ENCODE measurements at places on chromosomes 5 and 9.

DNA sequence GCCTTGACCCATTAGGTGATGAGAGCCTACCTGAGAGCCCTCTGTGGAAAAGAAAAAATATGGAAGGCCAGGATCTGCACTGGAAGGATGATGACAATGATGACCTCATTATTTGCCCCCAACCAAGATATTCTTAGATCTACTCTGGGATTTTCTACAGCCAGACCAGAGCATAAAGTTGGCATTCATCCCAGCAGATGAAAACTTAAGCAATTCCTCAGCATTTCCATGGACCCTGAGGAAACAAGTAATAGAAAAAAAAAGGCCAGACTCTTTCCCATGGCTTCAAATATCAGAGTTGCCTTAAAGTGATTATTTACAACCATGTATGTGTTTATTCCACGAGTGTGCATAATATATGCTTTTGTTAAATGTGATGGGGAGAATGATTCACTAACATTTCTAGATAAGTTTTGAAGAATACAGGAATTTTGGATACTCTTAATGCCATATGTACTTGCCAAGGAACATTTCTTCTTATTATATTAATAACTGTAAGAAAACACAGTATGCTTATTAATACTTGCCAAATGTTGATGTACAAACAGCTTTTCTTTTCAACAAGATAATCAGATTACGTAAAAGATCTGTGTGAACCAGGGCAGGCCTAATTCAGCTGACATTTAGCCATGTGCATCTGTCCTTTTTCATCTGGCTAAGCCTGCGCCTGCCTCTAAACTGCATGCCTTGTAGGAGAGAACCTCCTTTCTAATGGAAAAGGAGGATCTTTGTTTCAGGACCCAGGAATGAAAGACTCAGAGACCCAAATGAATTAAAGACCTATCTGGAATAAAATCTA is 94.8 kb downstream of the ARRDC3 start:
- no peak for DNase-seq

DNA sequence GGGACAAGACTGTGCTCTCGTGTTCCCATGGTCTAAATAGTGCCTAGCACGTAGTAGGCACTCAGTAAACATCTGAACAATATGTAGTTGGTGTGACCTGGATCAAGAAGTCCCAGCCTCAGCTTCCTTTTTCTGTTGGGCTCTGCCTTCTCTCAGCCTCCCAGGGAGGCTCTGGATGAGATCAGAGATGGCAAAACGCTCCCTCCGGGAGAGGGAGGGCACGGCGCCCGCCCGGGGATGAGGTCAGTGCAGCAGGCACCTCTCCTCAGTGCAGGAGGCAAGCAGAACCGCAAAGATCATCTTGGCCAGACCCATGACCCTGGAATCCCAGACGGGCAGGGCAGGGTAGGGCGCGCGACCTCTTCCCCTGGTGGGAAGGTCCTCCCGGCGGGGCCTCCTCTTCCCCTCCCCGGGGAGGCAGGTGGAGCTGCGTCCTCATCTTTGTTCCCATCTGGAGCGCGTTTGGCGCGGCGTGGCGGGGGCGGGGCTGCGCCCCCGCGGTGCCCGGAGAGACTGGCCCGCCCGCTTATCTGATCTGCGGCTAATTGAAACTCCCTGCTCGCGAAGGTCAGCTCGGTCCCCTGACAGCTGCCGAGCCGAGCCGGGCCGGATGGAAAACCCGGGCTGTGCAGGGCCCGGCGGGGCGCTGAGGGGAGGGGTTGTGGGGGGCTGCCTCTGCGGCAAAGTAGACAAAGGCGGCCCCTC is 60.9 kb downstream of the CXXC5 start:
- DNase-seq: no peak

GRCh38 chr5:147479949-147480348 is 29.9 kb downstream of the DPYSL3 start:
- DNase-seq: no peak

GRCh38 chr5:26763215-26763614 is 275.2 kb downstream of the CDH9 start:
- DNase-seq: no peak

DNA sequence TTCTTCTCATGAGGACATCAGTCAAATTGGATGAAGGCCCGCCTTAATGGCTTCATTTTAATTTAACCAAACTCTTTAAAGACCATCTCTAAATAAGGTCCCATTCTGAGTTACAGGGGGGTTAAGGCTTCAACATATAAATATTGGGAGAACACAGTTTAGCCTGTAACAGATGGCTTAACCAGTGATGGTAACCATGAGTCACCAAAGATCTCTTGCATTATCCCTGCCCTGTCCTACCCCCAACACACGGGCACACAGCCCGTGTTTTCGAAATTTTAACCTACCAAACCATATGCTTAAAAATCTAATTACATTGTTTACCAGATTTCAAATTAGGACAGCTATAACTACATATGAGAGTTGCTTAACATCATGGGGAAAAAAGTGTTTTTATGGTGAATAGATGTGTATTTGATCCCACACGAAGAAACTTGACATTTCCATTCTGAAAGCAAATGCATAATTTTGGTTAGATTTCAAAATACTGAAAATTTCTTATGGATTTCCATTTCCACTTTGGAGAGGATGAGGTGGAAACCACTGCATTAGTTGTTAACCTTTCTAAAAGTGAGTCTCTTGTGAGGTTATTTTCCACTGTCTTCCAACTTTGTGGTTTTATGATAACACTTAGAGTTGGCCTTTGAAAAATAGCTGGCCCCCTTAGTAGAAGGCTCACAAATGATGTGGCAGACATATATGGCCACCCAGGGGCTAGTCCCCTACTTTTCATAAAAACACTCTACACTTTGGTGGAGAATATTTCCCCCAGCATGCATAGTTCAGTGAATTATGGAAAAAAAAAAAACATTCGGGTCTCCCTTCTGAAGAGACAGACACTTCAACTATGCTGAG is 849.3 kb downstream of the TLE1 start:
- no peak for DNase-seq

- no peak for DNase-seq
These were observed 17.7 kb upstream of the ANKRD33B start for GRCh38 chr5:10546186-10546585.

- no peak for DNase-seq
These were observed 314.4 kb upstream of the EFNA5 start for GRCh38 chr5:107985144-107985543.

All from stimulated activated CD8-positive, alpha-beta memory T cell treated with anti-CD3 and anti-CD28 coated beads, Interleukin-12 subunit alpha, Interleukin-12 subunit beta, amount 100 ng/mL, for 1 hour (primary cell).